Activated CD4-positive, alpha-beta memory T cell treated with anti-CD3 and anti-CD28 coated beads for 36 hours (primary cell): ENCODE measurements at places on chromosomes 16 and 17. TPM values are rescaled to one million over a fixed set of nuclear protein-coding genes. Genes with fewer than 3 reads are reported as not detected.

DNA sequence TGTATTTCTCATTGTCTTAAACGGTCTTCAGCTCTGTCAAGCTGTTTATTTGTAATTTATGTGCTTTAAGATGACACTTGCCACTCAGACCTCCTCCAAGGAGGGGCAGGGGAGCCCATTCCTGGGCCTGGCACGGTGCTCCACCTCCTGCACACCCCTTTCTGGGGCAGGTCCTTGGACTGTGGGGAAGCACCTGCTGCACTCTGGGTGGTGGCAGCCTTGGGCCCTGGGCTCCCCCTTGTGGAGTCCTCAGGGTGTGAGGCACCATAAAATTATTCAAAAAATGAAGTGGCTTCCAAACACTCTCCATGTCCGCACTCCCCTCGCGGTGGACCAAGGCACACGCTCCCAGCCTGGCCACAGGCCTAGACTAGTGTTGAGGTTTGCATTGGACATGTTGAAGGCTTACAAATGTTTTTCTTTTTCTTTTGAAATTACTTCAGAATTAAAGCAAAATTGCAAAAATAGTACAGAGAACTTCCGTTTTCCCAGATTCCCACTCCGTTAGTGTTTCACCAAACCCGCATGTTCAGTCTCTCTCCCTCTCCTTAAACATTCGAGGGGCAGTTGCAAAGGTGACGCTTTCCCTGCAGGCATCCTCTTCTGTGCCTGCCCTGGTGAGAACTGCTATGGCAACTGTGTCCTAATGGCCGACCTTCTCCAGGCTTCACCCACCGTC, 32.4 kb downstream of the FOXK2 start:
- DNase-seq: peak; percentile 88

- DNase-seq: no peak
Observed at GRCh38 chr17:15169676-15170075, 95.5 kb downstream of the PMP22 start.

DNA sequence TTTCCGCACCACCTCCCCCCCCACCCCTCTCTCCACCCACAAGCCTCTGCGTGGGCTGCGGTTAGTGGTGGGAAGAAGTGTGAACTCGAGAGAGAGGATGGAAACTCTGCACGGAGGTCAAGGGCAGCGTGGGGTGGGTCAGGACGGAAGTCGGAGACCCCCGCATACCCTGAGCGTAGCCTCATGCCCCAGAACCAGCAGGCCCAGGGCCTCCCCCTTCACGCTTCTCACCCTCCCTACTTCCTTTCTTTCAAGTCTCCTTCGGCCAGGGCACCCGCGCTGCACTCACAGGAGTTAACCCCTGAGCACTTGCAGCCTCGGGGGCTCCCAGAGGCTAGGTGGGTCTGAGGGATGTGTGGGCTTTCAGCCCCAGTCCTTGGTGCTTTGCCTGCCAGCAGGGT, 9.2 kb downstream of the TBKBP1 start:
- peak; percentile 75 for DNase-seq

DNA sequence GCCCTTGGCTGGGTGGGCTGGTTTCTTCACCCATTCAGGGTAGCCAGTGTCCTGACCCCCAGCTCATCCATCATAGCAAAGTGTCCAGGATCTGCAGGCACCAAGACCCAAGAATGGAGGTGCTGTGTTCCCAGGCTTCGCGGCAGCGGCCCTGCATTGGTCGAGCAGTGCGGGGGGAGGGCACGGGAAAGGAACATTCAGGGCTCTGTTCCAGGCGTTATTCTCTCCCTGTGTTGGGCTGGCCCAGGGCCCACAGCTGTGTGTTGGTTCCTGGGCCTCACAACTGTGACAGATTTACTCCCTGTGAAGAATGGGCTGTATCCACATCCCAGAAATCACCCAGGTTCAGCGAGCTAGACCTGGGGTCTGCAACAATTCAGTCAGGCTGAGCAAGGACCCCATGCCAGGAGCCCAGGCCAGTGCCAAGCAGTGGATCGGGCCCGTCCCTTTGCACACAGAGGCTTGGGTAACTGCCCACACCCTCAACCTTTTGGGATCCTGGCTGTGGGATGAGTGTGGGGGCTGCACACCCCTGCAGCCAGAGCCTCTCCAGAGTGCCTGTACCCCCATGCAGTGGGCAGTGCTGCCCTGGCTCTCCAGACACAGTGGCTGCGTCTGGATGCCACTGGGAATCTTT, 10.0 kb downstream of the GPT2 start:
- no peak for DNase-seq

DNA sequence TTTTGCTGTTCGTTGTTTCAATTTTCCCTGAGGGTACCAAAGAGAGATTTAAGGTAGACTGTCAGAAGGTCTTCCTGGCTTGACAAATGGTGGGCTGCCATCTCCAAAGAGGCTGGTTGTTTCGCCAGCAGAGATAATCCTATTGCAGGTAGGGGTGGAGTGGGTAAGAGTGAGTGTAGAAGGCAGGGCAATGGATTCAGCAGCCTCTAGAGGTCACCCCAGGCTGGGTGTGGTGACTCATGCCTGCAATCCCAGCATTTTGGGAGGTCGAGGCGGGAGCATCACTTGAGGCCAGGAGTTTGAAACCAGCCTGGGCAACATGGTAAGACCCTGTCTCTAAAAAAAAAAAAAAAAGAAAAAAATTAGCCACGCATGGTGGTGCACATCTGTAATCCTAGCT, 34.6 kb downstream of the DCAKD start:
- DNase-seq: no peak

DNA sequence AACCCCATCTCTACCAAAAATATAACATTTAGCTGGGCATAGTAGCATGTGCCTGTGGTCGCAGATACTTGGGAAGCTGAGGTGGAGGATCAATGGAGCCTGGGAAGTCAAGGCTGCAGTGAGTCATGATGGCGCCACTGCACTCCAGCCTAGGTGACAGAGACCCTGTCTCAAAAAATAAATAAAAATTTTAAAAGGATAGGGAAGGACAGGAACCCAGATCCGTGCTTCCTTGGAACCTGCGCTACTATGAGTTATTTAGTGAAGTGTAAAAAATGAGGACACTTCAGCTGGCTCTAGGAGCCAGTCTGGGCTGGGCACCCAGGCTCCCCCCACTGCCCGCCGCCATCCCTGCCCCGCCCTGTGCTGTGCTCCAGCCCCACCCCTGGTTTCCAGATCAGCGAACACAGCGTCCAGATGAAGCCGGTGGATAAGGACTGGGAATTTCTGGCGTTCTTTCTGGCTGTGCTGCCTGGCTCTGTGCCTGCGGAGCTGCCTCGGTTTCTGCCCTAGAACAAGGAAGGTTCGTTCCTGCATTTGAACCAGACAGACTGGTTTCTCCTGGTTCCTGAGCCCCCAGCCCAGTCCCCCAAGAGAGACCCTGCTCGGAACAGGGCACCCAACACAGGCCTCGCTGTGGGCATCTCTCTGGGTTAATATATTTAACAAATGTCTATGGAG, 18.5 kb downstream of the PLLP start:
- DNase-seq: no peak

DNA sequence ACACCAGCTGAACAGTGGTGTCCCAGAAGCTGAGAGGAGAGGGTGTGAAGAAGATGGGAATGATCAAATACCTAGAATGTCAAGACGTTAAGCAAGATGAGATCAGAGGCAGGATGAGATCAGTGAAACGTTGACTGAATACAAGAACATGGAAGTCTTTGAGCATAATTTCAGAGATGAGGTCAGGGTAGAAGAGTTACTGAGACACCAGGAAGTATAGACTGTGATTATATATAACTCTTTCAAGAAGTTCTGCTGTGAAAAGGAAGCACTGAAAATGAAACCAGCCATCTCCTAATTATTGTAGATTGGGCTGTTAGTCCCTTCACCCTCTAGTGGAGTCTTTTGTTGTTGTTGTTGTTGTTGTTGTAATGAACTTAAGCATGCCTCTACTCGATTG, 9.1 kb downstream of the SHCBP1 start:
- DNase-seq: no peak

GRCh38 chr17:44097110-44097958, 26.1 kb downstream of the HDAC5 start:
- DNase-seq: no peak

- no peak for DNase-seq
Observed at GRCh38 chr16:19810817-19811731, 73.6 kb downstream of the GPRC5B start.

DNA sequence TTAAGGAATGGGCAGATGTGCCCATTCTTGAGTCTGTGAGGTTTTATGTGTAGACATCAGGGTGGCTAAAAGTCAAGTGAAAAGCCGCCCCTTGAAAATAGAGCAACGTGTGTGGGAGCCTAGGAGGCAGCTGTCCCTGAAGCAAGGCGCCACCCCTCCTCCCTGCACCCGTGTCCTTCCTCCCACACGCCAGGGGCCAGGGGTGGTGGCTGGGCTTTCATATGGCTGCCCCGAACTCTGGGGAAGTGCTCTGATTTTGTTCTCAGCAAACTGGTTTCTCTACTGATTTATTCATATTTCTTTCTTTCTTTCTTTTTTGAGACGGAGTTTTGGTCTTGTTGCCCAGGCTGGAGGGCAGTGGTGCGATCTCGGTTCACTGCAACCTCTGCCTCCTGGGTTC, 4.7 kb downstream of the ZNF750 start:
- no peak for DNase-seq

DNA sequence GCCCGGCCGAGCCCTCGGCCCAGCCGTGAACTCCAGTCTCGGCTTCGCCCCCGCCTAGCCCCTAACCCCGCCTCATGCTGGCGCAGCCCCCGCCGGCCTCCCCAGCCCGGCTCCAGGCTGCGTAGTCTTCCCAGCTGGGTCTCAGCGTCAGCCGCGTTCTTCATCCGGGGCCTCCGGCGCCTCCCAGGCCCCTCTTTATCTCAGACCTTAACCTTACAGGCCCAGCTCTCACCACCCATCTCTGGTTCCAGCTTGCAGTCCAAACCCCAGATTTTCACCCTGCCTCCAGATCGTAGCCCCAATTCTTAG, at the start of gene PROCA1:
Gene PROCA1, minus strand, starts transcription at position 166 of the 309 bp plus-strand sequence. CDS start 228 bp downstream, outside the sequence.
- no peak for DNase-seq

GRCh38 chr17:59154292-59154720, 680 bp downstream of the SKA2 start:
- DNase-seq: peak; percentile 65

DNA sequence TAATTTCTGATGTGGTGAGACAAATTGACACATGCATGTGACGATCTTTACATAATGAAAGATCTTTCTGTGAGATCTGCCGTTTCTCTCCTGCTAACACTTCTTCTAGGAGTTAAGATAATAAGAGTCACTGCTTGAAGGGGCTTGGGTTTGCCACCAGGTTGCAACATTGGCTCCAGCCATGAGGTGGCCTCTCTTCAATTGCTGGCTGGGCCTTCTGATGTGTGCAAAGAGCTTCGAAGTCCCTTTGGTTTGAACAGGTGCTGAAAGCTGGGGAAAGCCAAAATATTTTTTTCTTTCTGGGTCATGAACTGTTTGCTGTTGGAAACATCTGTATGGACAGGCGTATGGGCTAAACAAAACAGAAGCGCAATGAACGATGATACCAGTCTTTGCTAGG, 204.1 kb upstream of the SALL1 start:
- DNase-seq: no peak

- no peak for DNase-seq
Observed at GRCh38 chr17:385178-385835, 32.7 kb upstream of the RPH3AL start.

DNA sequence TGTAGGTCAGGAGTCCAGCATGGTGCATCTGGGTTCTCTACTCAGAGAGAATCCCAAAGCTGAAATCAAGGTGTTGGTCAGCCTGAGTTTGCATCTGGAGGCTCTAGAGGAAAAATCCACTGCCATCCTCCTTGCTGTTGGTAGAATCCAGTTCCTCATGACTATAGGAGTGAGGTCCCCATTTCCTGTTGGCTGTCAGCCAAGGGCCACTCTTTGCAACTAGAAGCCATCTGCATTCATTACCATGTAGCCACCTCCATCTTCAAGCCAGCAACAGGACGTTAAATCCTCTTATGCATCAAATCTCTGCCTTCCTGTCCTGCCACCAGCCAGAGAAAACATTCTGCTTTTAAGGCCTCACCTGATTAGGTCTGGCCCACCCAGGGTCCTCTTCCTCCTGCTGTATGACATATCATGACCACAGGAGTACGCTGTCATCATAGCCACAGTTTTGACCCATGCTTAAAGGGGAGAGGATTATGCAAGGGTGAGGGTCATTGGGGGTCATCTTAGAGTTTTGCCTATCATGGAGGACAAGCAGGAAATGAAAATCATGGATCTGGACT, 40.5 kb downstream of the DNAH9 start:
- DNase-seq: no peak

The RABEP2 gene
- 11.3 TPM for total RNA-seq

The CCT6B gene
- total RNA-seq: 1.3 TPM

The USP43 gene
- total RNA-seq: 0.34 TPM

The PRSS36 gene
- 0.24 TPM for total RNA-seq

The ST6GALNAC2 gene
- 0.19 TPM for total RNA-seq

The ZPBP2 gene
- 0.61 TPM for total RNA-seq

The TNS4 gene
- total RNA-seq: 15.2 TPM
